ENCODE measurements at places on chromosomes 7 and 10. TPM values are rescaled to one million over a fixed set of nuclear protein-coding genes. Genes with fewer than 3 reads are reported as not detected.

The ADCY1 gene
- total RNA-seq = 0.35 TPM

The NACAD gene
- 7.9 TPM for total RNA-seq

The FKBP6 gene
- total RNA-seq = not detected

GRCh38 chr7:11332865-11333228 is 359.2 kb downstream of the PHF14 start:
- DNase-seq = no peak

DNA sequence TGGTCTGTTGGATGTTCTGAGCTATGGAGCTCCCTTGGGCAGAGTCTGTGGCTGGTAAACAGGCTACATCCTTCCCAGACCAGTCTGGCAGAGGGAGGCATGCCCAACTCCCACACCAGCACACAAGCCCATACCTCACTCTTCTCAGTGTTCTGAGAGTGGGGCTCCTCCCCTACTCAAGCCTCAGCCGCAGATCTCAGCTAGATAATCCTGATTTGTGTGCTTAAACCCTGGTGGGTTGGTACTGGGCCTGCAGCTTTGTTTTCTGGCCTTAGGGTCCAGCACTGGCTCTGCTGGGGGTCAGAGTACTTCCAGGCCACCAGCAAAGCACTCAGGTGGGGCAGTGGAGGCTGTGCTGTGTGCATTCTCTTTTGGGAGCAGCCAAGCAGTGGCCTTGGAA is 70.4 kb downstream of the MGAM2 start:
- DNase-seq = no peak

DNA sequence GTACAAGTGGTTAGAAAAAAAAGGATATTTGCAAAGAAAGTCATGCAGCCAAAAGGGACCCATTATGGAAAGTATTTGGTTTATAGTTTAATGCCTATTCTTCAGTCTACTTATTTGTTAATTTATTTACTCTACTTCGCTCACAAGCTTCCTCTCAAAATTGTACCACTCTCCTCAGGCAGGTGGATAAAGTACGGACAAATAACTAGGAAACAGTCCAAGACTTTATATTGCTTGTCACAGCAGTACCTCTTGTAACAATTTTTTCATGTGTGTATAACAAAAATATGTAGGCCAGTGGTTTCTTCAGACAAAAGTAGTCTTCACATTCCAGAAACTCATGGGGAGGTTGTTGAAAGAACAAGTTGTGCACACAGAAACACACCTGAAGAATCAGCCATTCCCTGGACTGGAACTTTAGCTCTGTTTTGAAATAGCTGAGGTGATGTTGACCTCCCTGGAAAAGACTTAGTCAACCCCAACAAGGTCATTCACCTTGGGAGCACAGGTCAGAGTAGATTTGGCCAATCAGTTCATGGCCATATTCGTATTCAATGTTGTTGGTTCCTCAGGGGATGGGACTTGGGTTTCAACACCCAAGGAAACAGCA is 73.4 kb downstream of the TES start:
- DNase-seq = no peak

- no peak for DNase-seq
These were observed 23.7 kb downstream of the MDH2 start for GRCh38 chr7:76071316-76072242.

GRCh38 chr7:39810204-39810642 is 139.8 kb upstream of the CDK13 start:
- DNase-seq = no peak

DNA sequence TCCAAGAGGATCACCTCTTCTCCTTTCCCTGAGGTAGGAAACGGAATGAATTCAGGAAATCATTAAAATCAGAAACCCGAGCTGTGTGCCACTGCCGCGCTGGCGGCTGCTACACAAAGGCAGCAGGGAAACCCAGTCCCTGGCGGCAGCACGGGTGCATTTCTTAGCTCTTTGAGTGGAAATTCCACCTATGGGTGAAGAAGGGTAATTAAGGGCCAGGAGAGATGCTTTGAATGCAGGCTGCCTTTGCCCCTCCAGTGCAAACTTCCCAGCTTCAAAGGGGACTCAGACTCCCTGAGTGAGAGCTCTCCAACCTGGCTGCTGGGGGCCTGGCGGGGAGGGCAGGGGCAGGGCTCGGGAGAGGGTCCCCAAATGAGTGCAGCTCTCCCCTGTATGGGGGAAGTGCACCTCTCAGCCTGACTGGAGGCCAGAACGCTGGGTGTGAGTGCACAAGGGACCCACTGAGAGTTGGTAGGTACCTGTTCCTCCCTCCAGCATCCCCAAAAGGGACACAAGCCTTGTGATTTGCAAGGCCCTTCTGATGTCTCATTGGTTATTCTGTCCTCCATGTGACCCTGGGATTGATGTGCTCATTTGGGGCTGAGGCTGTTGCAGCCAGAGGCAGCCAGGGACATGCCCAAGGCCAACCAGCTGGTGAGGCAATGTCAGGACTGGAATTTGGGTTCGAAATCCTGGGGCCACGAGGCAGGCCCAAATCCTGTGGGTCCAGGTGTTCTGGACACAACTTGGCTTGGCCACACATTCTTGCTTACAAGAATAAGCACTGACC is 16.3 kb upstream of the ZMIZ1 start:
- no peak for DNase-seq

- DNase-seq = no peak
These were observed 23.7 kb downstream of the CAV1 start for GRCh38 chr7:116548506-116548905.

DNA sequence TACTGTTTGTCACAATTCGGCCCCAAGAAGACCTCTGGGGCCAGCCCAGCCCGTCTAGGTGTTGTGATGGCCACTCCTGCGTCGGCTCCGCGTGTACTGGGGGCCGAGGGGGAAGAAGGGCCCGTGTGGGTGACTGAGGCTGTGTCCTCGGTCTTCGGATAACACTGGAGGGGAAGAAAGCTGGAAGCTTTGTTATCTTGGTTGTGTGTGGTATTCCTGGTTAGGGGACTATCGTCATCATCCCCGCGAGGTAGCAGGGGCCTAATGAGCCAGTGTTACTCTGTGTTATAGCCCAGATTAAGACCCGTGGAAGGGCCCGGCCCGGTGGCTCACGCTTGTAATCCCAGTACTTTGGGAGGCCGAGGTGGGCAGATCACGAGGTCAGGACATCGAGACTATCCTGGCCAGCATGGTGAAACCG is 854 bp downstream of the MTG1 start:
- no peak for DNase-seq

- no peak for DNase-seq
These were observed 41.4 kb downstream of the NEURL1 start for GRCh38 chr10:103534621-103535498.

GRCh38 chr7:159036916-159037605 is 107.6 kb downstream of the VIPR2 start:
- DNase-seq = no peak

- no peak for DNase-seq
These were observed 272.8 kb upstream of the TCERG1L start for GRCh38 chr10:131584287-131584686.

DNA sequence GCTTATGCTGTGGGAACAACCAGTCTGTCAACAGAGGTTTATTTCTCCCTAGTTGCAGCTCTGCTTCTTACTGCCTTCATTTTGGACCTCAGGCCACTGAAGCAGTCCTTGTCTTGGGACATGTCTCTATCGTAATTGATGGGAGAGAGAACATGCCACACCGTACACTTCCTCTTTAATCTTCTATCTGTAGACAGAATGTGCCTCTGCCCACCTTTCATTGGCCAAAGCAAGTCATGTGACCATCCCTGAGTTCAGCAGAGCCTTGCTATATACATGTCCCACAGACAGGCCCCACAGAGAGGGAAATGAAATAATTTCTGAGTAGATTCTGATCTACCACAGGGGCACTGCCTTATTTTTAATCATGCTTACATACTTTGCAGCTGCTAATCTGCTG is 98.0 kb downstream of the KCND2 start:
- no peak for DNase-seq
